Psoas muscle (tissue), 8 donors: ENCODE measurements at places on chromosomes 4 and X. TPM values are rescaled to one million over a fixed set of nuclear protein-coding genes. Genes with fewer than 3 reads are reported as not detected.

ING2 gene
- 28.0 TPM for polyA plus RNA-seq

AVPR2 gene
- 2.5 TPM for polyA plus RNA-seq

SHROOM3 gene
- polyA plus RNA-seq, result 0.01 TPM

PIGA gene
- 1.9 TPM for polyA plus RNA-seq

NKX3-2 gene
- not detected for polyA plus RNA-seq

COX7B2 gene
- polyA plus RNA-seq, result not detected

RS1 gene
- not detected for polyA plus RNA-seq

PFKFB1 gene
- 7.5 TPM for polyA plus RNA-seq

TBX22 gene
- not detected for polyA plus RNA-seq

ADH5 gene
- polyA plus RNA-seq, result 108 TPM

WNK3 gene
- 0.03 TPM for polyA plus RNA-seq

TFE3 gene
- 16.9 TPM for polyA plus RNA-seq

DNA sequence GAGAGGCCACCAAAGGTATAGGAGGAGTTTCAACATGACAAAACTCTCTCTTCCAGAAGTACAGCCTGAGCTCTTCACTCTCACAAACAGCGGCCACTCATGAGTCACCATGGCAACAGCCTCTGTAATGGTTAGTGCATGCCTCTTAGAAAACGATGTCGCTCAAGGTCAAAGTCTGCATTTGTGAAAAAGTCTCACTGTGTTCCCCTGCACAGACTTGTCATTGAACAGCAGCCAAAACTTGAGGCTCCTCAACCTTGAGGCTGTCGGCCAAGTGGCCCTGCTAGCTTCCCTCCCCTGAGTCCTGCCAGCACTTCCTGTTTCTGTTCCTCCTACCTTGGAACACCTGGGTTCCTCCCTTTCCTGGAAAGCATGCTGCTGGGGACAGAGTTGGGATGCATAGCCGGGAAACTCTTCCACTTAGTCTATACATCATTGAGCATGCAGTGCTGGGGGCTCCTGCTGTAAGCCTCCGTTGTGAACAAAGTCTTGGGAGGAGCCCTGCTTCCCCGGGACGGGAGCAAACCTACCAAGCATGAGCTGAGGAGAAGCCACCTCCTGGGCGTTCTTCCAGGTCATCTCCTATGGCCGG, 66.6 kb downstream of the ING2 start:
- no peak for DNase-seq

DNA sequence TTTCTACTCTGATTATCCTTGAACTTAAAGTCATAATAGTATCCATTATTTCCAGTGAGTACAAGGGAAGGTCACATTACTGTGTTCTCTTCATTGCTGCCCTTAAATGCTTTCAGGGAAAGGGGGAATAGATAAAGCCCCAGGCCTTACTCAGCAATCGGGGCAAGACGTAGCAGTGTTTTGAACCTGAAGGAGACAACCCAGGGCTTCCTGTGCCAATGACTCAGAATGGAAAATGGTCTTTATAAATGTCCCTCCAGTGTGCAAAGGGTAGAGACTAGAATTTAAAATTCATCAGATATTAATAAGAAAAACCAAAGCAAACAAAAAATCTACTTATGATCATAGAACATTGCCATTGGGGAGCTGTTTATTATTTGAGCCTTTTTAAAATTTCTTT, 23.7 kb downstream of the TLR8 start:
- DNase-seq, result no peak

DNA sequence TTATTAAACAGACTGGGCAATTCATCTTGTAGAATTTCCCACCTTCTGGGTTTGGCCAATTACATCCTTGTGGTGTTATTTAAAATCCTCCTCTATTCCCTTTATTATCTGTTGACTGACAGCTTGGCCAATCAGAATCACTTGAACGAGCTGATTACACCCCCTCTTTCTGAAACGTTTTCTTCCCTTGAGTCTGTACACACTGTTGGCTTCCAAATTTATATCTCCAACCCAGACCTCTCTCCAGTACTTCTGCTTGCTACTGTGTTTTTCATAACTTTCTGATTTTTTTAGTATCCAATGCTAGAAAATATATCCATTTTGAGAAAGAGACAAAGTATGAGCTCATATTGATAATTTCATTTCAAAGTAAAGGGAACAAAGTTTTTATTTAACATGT, 14.8 kb downstream of the CD38 start:
- no peak for DNase-seq

DNA sequence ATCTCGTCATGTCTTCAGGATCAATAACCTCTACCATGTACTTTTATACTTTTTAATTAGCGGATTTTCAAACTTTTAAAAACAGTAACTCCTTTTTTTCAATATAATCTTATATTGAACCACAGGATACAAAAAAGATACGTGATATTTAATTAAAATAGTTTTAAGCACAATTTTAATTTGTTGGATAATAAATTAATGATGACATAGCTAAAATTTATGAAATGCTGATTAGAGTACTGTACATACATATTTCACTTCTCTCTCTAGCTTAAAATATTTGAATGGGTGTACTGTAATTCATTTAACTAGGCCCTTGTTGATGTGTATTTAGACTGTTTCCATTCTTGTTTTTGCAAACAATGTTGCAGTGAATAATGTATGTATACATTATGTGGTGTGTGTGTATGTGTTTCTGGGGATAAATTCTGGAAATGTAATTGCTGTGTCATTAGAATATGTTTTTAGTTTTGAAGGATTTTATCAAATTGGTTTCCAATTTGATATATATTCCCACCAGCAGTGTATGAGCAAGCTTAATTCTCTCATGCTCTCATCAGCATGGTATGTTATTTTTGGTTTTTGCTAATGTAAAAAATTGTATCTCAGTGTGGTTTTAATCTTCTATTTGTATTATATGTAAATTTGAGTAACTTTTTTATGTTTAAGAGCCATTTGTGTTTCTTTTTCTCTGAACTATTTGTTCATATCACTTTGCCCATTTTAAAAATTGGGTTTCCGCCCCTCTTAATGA, 66.4 kb downstream of the CDKL5 start:
- DNase-seq, result no peak

GRCh38 chrX:82218361-82218760, 1016.5 kb downstream of the SH3BGRL start:
- no peak for DNase-seq

- no peak for DNase-seq
Measured at GRCh38 chr4:78477276-78477675, 74.3 kb upstream of the ANXA3 start.

DNA sequence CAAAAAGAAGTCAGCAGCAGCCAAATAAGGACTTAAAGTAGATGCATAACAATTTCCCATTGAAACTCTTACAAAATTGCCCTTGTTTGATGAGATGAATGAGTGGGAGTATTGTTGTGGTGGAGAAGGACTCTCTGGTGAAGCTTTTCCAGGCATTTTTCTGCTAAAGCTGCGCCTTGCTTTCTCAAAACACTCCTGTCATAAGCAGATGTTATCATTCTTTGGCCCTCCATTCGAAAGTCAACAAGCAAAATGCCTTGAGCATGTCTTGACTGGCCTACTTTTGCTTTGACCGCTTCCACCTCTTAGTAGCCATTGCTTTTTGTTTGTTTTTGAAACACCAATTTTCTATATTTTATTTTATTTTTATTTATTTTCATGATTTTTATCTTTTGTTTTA, 340.9 kb upstream of the FGF13 start:
- no peak for DNase-seq

GRCh38 chr4:158327525-158327924, 117.2 kb downstream of the TMEM144 start:
- no peak for DNase-seq

- DNase-seq, result no peak
Measured at GRCh38 chr4:90189946-90190345, 62.8 kb downstream of the CCSER1 start.

GRCh38 chr4:154818230-154818629, 37.2 kb downstream of the RBM46 start:
- DNase-seq, result no peak

- no peak for DNase-seq
Measured at GRCh38 chrX:149121206-149121920, 383.7 kb downstream of the IDS start.

DNA sequence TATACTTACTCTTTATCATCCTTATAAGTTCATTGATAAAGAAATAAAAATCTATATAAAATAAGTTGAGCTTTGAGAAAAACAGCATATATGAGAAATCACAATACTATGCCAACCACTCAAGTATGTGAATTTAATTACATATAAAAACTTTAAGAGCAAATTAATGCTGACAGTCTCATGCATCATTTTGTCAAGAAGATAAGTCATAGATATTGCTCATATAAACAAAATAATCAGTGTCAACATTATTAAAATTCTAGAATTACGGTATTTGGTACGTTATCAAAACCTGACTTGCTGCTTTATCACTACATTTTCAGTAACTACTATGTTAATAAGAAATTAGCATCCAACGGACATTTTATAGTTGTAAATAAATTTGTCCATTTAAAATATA, 111.2 kb downstream of the FBXO8 start:
- DNase-seq, result no peak

- DNase-seq, result no peak
Measured at GRCh38 chr4:89587364-89587763, 249.6 kb downstream of the SNCA start.

GRCh38 chr4:104425948-104426347, 68.7 kb downstream of the CXXC4 start:
- no peak for DNase-seq

DNA sequence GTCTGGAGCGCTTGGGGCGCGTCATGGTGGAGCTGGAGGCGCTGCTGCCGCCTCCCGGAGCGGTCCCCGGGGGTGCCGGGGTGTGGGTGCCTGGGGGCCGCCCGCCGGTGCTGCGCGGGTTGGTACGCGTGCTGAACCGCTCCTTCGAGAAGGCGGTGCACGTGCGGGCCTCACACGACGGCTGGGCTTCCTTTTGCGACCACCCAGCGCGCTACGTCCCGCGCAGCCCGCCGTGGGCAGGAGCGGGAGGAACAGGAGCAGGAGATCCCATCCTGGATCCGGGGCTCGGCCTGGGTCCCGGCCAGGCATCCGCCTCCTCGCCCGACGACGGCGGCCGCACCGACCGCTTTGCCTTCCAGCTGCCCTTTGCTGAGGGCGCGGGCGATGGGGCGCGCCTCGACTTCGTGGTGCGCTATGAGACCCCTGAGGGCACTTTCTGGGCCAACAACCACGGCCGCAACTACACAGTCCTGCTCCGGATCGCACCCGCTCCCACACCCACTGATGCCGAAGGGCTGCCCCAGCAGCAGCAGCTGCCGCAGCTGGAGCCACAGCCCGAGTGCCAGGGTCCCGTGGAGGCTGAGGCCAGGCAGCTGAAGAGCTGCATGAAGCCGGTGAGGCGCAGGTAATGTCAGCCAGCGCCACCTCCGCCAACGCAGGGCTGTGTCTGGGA, 792 bp downstream of the PPP1R3F start:
- no peak for DNase-seq

- DNase-seq, result no peak
Measured at GRCh38 chr4:53790286-53790685, 199.0 kb upstream of the LNX1 start.

DNA sequence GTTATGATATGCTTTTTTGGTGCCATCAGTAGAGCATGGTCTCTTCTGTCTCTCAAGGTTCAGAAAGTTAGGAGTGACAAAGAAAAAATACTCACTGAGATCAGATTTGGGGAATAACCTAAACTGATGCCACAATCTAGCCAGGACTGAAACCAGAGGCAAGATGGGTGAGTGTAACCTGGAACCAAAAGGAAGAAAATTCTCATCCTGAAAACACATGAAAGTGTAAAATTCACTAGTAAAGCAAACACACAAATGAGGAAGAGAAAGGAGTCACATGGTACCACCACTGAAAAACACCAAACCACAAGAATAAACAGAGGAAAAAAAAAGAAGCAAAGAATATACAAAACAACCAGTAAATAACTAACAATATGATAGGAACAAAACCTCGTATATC, 96.4 kb downstream of the ANXA10 start:
- no peak for DNase-seq

DNA sequence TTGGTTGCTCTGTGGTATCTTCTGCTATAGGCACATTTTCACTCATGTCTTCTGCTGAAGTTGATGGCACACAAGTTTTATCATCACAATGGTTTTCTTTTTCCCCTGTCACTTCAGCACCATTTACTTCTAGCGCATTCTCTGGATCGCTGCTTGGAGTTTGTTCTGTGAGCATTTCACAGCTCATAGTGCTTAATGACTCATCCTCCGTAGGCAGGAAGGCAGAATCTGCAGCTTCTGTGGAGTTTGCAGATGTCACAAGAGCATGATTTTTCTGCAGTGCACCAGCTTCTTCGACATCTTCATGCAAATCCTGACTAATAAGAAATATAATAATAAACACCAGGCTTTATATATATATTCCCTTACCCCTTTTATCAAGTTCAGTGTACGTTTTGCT, 83.6 kb downstream of the CHM start:
- DNase-seq, result no peak
